ENCODE measurements at places on chromosomes 13 and 19.

GRCh38 chr13:103236213-103236612 lies 170.0 kb upstream of the SLC10A2 start:
- DNase-seq: no peak

- DNase-seq: no peak
Observed at GRCh38 chr13:51385114-51385513, 45.6 kb downstream of the SERPINE3 start.

GRCh38 chr13:84605927-84606326 lies 723.7 kb upstream of the SLITRK1 start:
- DNase-seq: no peak

DNA sequence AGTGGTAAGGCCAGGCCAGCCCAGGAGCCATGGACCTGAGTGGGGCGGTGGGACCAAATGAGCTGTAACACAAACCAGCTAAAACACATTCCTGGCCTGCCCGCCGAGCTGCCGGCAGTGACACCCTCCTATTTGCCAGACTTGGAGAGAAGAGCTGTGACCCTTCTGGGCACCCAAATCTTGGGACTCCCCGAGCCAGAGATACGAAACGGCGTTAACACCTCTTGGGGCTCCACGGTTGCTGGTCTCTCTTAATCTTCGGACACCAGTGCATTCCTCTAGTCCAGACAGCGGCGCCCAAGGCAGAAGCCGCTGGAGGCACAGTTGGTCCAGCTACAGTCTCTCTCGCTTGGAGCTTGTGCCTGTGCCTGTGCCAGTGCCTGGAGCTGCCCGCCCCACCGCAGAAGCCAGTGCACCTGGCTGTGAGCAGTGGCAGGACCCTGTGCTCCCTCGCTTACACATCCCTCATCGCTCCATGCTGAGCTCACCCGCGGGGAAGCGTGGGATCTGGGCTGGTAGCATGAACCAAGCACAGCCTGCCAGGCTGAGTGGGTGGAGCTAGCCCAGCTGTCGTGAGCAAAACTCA lies 147.2 kb upstream of the KLHL1 start:
- DNase-seq: no peak

DNA sequence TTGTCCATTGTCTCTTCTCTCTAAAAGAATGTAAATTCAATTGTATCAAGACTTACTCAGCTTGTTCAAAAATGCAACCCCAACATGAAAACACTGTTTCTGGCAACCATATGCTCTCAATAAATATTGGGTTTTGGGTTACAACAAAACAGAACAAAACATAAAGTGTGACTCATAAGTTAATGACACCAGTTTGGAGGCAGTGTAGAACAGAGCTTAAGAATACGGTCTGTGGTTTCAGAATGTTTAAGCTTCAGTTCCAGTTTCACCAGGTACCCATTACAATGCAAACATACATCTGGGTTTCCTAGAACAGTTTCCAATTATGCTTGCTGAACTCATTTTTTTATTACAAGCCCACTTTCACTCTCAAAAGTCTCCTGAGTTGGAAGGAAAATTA lies 285.8 kb upstream of the PCDH9 start:
- no peak for DNase-seq

DNA sequence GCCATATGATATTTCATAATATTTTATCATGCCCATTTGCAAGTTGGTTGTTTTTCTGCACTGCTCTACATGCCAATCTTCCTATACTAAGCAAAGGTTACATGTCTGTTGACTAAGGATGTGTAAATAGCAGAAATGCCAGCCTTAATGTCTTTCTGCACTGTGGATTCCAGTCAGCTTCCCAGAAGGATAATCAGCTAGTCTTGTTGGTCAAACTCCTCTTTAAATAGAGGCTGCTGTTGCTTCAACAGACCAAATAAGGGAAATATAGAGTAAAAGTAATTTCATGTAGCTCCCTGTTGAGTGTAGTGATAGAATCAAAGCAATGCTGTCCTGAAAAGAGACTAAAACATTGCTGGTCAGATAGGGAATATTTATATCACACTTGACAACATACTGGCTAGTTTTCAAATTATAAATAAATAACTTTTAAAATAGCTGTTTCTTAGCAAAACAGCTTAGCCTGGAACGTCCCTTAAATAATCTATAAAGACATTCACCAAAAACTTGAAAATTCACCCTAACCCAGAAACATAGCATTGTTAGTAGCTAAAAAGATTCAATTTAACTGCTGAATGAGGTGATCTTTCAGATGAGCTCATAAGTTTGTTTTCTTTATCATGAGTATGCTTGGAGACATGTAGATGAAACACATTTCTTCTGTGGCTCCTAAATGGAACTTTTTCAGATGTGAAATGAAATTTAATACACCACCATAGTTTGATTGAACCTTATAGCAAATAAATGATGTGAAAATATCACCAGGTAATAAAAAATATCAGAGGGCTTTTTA lies 56.6 kb downstream of the FRY start:
- DNase-seq: no peak

DNA sequence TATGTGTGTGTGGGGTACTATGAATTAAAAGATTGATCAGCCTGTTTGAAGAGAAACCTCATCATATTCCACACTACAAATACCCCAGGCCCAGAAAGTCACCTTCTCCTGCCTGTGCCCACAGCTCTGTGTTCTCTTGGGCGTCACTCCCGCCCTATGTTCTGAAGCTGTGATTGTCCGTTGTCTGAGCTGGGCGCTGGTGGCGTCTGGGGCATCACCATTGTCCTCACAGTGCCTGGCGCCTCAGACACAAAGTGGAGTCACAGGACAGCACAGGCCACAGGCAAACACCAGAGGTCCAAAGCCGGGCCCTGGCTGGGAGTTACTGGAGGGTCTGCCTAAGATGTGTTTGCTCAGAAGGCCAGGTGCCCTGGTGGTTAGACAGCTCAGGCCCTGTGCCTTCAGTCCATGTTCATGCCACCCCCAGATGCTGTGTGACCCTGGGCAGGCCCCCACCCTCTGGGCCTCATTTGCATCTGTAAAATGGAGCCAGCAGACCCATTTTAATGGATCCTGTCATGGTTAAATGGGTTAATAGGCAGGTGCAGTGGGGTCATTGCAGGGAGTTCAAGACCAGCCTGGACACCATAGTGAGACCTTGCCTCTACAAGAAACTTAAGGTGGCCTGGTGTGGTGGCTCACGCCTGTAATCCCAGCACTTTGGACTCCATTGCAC lies 34.5 kb downstream of the DNM2 start:
- no peak for DNase-seq

DNA sequence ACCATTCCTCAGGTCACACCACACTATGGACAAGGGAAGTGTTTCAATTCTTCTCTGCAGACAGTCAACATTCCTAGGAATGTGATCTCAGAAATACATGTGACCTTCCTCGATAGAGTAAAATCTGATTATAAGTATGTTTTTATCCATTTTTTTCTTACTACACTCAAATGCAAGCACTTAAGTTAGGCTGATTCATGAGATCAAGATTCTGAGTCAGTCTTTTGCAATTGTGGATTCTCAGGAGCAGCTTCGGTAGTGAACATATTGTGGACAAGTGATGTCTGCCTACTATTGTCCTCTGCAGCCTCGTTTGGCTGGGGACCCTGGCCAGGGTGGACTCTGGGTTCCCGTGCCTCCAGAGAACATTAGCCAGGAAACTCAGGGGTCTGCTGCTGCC lies 3.2 kb downstream of the SERPINE3 start:
- DNase-seq: no peak

DNA sequence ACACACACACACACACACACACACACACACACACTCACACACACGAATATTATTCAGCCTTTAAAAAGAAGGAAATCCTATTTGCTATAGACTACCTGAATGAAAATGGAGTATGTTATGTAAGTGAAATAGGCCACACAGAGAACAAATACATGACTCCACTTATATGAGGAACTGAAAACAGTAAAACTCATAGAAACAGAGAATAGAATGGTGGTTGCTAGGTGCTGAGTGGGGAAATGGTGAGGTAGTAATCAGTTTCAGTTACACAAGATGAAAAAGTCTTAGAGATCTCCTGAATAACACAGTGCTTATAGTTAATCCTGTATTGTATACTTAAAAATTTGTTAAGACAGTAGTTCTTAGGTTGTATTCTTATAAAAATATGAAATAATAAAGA lies 8.2 kb downstream of the ZNF677 start:
- no peak for DNase-seq

GRCh38 chr19:4258181-4258580 lies 11.3 kb downstream of the YJU2 start:
- no peak for DNase-seq

- DNase-seq: no peak
Observed at GRCh38 chr13:26497968-26498511, 59.4 kb upstream of the WASF3 start.

DNA sequence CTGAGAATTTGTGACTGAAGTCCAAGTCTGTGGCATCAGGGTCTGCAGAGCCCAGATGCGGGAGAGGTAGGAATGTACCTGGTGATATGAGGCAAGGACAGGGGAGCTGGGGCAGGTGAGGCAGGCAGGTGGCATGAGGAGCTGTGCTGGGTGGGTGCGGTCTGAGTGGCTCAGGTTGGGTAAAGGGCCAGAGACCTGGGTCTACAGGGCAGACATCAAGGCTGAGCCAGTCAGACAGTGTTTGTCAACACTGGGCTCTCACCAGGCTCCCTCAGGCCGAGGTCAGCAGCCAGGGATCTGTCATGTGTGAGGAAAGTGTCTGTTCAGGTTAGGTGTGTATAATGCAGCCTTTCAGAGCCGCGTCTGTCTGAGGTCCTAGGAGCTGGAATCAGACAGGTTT lies 18.6 kb downstream of the GPI start:
- no peak for DNase-seq

DNA sequence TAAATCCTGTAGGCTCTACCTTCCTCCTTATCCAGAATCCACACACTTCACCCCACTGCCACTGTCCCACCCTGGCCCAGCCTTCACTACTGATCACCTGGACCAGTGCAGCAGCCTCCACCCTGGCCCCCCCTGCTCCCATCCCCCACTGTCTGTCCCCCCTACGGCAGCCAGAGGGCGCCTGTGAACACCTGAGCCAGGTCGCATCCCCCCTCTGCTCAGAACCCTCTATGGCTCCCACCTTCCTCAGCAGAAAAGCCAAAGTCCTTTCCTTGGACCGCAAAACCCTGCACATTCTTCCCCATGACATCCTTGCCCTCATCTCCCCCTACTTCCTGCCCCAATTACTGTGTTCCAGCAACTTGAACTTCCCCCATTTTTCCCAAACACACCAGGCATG lies 20.6 kb downstream of the ELAVL3 start:
- no peak for DNase-seq

DNA sequence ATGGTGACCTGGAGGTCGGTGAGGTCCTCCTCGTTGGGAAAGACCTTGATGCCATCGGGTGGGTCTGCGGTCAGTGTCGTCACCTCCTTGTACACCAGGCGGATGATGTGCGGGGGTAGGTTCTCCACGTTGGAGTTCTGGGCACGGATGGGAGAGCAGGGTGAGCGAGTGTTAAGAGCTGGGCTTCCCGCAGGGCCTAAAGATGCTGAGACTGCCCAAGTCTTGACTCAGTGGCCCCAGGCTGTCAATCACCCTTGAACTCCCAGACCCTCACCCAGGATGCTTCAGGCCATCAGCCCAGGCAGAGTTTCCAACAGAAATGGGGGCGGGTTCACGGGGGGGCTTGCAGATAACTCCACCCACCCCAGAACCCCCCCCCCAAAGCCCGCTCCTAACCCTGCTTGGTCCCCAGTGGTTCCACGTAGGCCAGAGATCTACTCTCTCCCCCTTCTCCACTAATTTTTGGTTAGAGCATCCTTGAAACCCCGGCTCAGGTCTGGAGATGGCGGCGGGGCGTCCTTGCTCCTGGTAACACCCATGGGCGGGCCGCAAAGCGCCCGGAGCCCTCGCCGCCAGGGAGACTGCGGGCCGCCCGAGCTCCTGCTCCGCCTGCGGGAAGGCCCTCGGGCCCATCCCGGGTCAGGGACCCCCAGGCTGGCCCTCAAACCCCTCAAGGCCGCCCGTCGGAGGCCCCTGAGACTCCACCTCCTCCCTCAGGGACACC lies 600 bp downstream of the UBE2S start:
- no peak for DNase-seq

GRCh38 chr13:101155920-101156319 lies 260.4 kb downstream of the NALCN start:
- DNase-seq: no peak

- DNase-seq: no peak
Observed at GRCh38 chr13:67100730-67101129, 129.4 kb downstream of the PCDH9 start.

DNA sequence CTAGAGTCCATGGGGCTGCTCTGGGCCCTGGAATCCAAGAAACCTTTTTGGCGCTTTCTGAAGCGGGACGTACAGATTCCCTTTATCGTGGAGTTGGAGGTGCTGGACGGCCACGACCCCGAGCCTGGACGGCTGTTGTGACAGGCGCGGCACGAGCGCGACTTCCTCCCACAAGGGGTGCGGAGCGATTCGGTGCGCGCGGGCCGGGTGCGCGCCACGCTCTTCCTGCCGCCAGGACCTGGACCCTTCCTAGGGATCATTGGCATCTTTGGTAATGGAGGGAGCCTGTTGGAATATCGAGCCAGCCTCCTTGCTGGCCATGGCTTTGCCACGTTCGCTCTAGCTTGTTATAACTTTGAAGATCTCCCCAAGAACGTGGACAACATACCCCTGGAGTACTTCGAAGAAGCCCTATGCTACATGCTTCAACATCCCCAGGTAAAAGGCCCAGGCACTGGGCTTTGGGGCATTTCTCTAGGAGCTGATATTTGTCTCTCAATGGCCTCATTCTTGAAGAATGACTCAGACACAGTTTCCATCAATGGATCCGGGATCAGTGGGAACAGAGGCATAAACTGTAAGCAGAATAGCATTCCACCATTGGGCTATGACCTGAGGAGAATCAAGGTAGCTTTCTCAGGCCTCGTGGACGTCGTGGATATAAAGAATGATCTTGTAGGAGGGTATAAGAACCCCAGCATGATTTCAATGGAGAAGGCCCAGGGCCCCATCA lies 3.5 kb upstream of the ZFP82 start:
- DNase-seq: no peak

DNA sequence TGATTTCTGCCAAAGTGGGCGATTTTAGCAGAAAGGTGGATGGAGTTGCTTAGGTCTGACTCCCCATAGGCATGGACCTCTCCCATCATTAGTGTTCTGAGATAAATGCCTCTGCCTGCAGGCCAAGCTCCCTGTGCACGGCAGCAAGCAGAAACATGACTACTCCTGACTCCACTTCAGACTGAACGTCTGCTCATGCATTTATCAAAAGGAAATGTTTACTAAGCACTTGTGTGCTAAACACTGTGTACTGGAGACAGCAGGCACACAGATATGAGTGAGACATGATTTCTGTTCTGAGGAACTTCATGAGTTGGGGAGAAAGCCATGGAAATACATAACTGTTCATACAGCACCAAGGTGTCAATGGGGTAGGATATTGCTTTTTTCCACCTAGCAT lies 149.6 kb downstream of the MIPEP start:
- DNase-seq: no peak

GRCh38 chr19:590750-591098 lies 1.0 kb downstream of the HCN2 start:
- DNase-seq: no peak

- DNase-seq: no peak
Observed at GRCh38 chr13:112928972-112929782, 39.8 kb upstream of the MCF2L start.

Measured in activated naive CD8-positive, alpha-beta T cell treated with anti-CD3 and anti-CD28 coated beads, Interleukin-2, amount 50 U/mL, for 16 hours (primary cell).